ENCODE measurements at places on chromosomes 1 and 21.

DNA sequence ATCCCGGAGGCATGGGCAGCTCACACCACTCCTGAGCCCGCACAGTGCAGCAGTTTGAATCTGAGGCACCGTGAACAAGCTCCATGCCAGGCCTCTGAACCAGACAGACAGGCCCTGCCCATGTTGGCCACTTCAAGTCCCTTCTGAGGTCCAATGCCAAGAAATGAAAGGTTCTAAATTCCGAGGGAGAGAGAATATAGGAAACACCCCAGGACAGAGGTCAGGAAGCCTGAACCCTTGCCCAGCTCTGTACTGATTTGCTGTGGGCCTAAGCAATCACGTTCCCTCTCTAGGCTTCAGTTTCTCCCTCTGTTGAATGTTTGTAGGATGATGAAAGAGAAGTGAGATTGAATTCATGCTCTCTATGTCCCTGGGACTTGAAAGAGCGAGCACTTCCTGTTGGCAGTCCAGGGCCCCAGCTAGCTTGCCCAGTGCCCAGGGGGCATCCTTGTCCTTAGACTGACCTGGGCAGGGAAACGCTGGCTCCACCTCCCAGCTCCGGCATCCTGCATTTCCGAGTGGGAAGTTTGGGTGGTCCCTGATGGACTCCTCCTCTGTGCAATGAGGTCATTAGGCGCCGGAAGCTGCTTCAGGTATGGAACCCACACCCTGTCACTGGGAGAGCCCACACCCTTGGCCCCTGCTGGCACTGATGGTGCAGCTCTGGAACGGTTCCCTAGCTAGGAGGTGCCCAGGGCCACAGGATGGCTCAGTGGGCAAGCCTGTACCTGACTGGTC lies 242.4 kb upstream of the TMEM51 start:
- no peak for DNase-seq

DNA sequence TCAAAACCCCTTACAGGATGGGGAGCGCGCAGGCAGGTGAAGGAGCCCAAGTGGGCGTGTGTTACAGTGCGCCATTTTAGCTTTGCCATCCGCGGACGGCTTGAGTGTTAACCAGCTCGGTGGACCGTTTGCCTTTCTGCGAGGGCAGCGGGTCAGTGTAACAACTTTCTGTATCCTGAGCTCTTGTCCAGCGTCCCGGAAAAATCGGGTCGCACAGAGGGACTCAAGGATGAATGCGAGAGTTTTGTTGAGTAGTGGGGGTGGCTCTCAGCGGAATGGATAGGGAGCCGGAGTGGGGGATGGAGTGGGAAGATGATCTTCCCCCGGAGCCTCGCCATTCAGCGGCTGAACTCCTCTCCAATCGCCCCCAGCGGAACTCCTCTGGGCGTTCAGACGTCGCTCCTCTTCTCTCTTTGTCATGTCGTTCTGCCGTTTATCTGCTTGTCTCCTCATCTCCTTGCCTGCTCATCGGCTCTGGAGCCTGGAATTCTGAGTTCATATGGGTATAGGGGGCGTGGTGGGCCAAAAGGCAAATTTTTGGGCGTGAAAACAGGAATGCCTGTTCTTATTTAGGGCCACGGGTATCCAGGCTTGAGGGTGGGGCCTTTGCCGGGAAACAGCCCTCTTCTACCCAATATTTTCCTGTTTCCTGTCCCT lies 295.4 kb downstream of the CTH start:
- DNase-seq: no peak

GRCh38 chr1:76336931-76337371 lies 262.4 kb downstream of the ST6GALNAC3 start:
- no peak for DNase-seq

- DNase-seq: no peak
Observed at GRCh38 chr1:167463080-167463479, 55.2 kb downstream of the CD247 start.

GRCh38 chr1:235553112-235553551 lies 48.9 kb upstream of the B3GALNT2 start:
- no peak for DNase-seq

DNA sequence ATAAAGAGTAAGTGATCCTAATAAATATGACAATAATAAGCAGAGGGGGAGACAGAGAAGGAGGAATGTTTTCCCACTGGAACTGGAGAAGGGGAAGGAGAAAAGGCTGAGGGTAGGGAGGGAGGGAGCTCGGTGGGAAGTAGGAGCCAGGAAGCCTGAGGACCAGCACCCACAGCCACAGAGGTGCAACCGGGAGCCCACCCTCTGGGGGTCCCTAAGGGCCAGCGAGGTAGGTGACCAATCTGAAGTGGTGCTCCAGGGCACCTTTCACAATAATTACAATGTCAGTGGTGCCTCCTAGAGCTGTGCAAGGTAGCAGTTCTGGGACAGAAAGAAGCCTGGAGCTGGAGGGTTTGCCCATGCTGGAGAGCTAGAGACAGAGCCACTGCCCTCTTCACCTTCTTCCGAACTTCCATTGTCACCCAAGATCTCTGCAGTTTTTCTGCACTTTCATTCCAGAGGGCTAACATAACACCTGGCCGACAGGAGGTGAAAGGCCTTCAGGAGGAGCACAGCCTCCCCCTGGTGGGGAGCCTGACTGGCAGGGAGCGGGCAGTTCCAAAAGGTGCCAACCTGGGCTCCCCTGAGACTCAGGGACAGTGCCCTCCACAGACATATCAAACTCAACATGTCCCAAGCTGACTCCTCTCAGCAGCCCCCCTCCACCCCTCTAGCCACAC lies 4.1 kb upstream of the AHCYL1 start:
- peak; percentile 69 for DNase-seq

GRCh38 chr1:166822385-166822784 lies 16.9 kb upstream of the POGK start:
- peak; percentile 14 for DNase-seq

DNA sequence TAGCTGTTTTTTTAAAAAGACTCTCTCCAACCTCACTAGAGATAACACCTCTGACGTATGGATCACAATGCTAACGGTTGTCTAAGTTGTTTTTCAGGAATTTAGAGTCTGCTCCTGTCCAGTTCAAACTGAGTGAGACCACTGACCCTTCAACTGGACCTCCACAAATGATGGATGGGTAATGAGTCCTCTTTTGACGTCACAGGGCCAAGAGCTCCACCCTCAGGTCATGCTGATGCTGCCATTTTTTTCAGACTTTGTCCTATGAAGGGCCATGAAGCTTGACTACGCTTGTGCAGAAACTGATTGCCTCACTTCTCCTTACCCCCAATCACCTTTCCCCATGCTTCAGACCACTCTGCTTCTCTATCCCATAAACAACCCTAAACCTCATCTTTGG lies 16.6 kb downstream of the GRIK3 start:
- no peak for DNase-seq

- DNase-seq: peak; percentile 66
Observed at GRCh38 chr1:226939438-226940028, 561 bp upstream of the COQ8A start.

- peak; percentile 11 for DNase-seq
Observed at GRCh38 chr1:176517484-176517883, 54.5 kb downstream of the PAPPA2 start.

DNA sequence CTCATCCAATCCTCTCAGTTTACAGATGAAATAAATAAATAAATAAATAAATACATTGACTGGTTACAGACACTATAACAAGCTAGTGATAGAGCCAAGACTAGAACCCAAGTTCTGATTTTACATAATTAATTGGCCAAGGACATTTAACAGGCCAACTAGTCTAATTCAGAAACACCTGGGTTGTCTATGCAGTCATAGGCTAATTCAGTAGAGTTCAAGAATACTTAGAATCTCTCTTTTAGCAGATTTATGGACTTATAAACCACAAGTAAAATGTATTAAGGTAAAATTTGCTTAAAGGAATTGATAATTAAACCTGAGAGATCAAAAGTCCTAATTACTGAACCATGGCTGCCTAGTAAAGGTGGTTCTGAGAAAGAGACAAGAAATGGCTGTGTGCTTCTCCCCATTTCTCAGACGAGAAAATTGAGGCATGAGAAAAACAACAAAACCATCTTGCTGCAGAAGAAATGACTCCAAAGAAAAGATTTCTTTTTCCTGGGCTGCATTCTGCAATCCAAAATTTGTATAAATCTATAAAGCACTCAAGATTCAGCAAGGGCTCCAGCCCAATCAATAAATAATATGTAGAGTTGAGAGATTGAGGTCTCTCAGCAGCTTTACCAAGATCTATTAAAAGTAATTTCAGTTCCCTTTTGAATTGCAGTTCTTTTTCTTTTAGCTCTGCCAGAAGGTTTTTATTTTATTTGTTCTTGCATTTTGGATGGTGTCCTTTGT lies 98.3 kb downstream of the DUSP10 start:
- DNase-seq: no peak

- no peak for DNase-seq
Observed at GRCh38 chr1:19325958-19326747, 14.0 kb downstream of the SLC66A1 start.

- DNase-seq: no peak
Observed at GRCh38 chr1:156904187-156904959, 10.9 kb downstream of the PEAR1 start.

- peak; percentile 11 for DNase-seq
Observed at GRCh38 chr1:12616709-12617373, 1.2 kb downstream of the DHRS3 start.

DNA sequence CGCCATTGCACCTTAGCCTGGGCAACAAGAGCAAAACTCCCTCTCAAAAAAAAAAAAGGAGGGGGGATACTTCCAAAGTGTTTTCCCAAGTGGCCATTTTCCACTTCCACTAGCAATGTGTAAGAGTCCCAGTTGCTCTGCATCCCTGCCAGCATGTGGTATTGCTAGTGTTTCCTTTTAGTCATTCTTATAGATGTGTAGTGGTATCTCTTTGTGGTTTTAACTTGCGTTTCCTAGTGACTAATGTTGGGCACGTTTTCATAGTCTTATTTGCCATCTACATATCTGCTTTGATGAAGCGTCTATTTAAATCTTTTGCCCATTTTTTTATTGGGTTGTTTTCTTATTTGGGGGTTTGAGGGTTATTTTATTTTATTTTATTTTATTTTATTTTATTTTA lies 31.1 kb downstream of the INAVA start:
- peak; percentile 84 for DNase-seq

DNA sequence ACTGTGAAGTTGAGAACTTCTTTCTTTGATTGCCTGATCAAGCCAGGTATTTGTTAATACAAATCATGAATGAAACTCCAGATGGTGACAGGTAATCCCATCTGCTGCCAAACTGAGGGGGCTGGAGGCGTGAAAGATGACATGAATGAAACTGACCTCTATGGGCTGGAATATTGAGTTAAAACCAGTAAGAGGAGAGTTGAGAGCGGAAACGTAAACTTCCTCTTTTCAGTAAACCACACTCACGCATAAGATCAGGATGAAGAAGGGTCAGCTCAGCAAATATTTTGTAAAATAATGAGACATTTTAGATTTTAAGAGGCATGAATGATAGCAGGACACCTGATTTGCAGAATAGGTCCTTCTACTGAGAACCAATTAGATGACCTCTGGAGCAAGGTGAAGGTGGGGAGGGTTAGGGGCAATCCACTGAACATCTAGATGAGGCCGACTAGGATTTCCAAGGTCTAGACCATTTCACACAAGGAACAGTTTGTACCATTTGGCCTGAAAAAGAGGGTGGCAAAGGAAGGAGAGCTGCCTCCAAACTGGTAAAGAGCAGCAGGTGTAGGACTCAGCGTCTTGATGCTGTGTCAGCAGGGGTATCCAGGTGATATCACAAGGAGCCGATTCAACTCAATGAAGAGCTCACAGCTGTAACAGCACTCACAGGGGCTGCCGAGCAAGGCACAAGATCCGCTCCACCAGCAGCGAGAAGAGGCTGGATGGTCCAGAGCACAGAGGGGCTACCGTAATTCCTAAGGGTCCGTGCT lies 132.6 kb downstream of the NTPCR start:
- no peak for DNase-seq

DNA sequence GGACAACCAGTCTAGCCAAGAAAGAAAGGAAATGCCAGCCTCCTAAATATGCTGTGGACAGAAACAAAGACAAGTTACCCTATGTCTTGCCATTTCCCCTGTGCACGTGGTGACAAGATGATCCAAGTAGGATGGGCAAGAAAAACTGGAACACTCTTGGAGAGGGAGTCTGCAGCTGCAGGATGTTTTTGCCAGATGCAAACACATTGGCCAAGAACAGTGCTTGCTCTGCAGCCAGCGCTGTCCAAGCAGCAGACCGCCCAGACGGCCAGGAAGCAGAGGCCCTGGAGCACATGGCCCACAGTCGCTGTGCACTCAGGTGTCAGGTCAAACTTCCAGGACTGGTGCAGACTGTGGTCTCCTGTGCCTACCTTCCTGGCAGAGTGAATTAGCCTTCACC lies 189.3 kb downstream of the SLC35F3 start:
- DNase-seq: no peak

- no peak for DNase-seq
Observed at GRCh38 chr21:37005548-37006485, 685 bp upstream of the RIPPLY3 start.

GRCh38 chr1:97382206-97382605 lies 538.6 kb downstream of the DPYD start:
- no peak for DNase-seq

DNA sequence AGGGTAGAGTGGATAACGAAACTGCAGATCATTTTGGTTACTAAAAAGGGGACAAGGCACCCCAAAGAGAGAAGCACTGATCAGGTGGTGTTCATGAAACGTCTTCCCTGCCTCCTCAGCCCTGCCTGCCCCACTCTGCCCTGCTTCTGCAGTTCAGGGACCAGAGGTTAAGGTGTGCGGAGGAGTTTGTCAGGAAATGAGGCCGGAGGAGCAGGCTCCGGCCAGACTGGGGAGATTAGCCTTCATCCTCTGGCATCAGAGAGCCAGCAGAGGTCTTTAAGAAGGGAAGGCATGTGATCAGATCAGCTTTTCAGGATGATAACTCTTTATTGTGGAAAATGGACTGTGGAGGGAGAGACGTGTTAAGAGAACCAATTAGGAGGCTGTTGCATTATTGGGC lies 291.9 kb upstream of the NR5A2 start:
- DNase-seq: no peak

DNA sequence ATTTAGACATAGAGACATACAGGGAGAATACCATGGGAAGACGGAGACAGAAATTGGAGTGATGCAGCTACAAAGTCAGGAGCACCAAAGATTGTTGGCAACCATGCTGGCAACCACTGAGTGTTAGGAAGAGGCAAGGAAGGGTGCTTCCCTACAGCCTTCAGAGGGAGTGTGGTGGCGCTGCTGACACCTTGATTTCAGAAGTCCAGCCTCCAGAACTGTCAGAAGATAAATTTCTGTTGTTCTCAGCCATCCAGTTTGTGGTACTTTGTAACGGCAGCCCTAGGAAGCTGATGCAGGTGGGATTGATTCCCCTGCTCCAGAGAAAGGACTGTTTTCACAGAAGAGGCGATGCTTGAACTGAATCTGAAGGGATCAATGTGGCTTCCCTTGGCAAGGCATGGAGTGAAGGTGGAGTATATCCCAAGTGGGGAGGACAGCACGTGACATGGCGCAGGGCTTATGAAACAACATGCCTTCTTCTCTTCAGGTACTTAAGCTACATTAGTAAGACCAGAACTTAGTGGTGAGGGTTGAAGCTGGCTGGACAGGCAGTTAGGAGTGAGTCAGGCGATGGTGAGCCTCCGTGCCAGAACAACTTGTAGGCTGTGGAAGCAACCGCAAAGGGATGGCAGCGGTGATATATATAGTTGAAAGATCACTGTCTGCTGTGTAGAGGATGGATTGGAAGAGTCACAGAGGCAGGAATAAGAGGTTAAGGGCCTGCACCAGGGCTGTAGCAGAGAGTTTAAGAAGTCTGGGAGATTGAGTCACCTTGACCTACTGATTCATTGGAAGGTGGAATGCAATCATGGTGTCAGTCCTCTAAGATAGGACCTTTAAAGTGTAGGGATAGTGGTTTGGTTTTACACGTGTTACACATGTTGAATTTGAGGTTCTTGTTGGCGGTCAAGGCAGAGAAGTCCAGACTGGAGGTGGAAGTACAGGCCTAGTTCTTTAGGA lies 2.1 kb downstream of the LEPR start:
- DNase-seq: peak; percentile 31

GRCh38 chr1:182084487-182085316 lies 23.2 kb upstream of the ZNF648 start:
- DNase-seq: peak; percentile 83
